Jurkat, Clone E6-1 (cell line): ENCODE measurements at places on chromosomes 3 and 15.

GRCh38 chr15:29656636-29657475, 165.4 kb downstream of the TJP1 start:
- DNase-seq: no peak

GRCh38 chr3:25044762-25045710, 383.0 kb upstream of the RARB start:
- no peak for DNase-seq

DNA sequence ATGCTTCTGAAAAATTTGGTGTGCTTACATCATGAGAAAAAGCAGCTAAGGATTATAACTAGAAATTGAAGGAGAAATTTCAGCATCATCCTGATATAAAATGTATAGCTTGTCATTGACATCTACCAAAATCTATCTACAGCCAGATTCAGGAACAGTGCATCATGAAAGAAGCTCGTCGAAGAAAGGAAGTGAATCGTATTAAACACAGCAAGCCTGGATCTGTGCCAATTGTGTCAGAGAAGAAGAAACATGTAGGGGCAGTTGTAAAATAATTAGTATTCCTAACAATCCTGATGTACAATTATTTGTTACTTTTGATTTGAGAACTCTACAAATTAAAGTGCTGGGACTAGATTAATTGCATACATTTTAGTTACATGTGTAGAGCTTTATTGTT, 37.2 kb downstream of the AP4E1 start:
- no peak for DNase-seq

- DNase-seq: no peak
Measured at GRCh38 chr3:13812034-13812471, 67.8 kb downstream of the WNT7A start.

- DNase-seq: no peak
Measured at GRCh38 chr3:100893108-100893507, 100.1 kb downstream of the ABI3BP start.

DNA sequence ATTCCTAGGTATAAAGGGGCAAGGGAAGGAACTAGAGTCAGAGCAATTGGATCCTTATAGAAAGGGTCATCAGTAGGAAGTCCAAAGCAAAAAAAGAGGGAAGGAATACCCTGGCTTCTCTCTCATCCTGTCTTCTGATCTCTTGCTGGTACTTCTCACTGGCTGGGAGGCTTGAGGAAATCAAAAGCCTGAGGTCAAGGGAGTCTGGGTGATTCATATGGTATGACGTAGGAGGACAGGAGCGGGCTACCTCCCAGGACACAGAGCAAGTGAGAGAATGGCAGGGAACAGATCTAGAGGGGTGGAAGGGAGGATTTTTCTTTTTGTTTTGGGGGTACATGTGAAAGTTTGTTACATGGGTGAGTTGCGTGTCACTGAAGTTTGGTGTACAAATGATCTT, 76.0 kb downstream of the CFAP20DC start:
- DNase-seq: no peak
